Activated naive CD4-positive, alpha-beta T cell (primary cell): ENCODE measurements at places on chromosomes 2 and 18.

DNA sequence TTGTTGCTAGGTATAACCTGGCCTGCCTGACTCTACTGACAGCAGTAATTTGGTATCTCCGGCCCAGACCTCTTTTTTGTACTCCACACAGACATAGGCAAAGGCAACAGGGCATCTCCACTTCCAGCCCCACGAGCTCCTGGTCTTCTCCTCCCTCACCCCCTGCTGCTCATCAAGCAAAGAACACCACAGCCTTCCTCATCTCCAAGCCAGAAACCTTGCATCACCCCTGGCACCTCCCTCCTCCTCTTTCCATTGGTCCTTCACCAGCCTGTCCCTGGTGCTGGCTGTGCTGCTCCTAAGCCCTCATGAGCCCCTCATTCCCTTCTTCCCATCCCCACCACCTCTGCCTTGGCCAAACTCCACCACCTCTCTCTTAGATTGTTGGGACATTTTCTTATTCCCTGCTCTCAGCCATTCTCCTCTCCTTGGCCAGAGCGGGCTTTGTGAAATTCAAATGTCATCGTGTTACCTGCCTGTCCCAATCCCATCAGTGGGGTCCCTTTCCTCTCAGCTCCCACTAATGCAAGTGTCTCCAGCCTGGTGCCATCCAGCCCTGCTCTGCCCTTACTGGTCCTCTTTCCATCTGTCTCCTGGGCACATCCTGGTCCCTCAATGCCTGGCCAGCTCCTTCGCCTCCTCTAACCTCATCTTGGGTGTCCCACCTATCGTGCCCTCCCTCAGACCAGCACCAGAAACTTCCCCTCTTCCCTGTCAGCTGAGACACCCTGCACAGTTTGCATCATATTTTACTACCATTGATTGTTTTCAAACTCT, 77.4 kb downstream of the INHBB start:
- DNase-seq: no peak

- DNase-seq: no peak
These were observed 658.4 kb upstream of the FSHR start for GRCh38 chr2:49812730-49813129.

GRCh38 chr2:174901075-174901474, 104.1 kb downstream of the CHN1 start:
- no peak for DNase-seq

GRCh38 chr2:170512266-170512665, 202.9 kb upstream of the SP5 start:
- DNase-seq: no peak

DNA sequence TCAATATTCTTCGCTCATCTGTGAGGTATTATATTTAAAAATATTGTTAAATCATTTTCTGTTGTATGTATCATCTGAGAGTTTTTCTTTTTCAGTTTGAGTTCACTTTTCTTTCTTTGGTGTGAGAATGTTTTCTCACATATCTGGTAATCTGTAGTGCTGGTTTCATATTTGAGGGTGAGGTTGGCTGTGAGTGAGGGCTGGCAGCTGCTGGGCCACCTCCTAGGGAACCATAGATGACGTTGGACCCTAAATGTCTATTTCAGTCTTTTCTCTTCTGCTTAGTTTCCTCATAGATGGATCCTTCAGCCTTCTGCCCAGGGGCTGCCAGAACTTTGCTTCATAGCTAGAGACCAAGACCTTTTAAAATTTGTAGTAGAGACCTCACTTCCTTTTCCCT, 33.5 kb downstream of the MGAT5 start:
- DNase-seq: no peak
